ENCODE measurements at places on chromosomes 3 and 15. TPM values are rescaled to one million over a fixed set of nuclear protein-coding genes. Genes with fewer than 3 reads are reported as not detected.

LEO1 gene
- total RNA-seq: 71.5 TPM

LCTL gene
- total RNA-seq: not detected

VPS13C gene
- 10.9 TPM for total RNA-seq

TRIM42 gene
- not detected for total RNA-seq

ZNF80 gene
- not detected for total RNA-seq

CYP1A1 gene
- 1.8 TPM for total RNA-seq

ISL2 gene
- total RNA-seq: 4.3 TPM

LRRC49 gene
- 3.8 TPM for total RNA-seq

FNDC3B gene
- 30.3 TPM for total RNA-seq

HACL1 gene
- total RNA-seq: 28.6 TPM

C2CD4A gene
- 0.10 TPM for total RNA-seq

ARNT2 gene
- total RNA-seq: 16.5 TPM

GOLGA8T gene
- total RNA-seq: 1.7 TPM

FSIP1 gene
- 1.6 TPM for total RNA-seq

MASP1 gene
- 0.06 TPM for total RNA-seq

MST1R gene
- 7.5 TPM for total RNA-seq

SCAANT1 gene
- not detected for total RNA-seq

FMN1 gene
- total RNA-seq: 0.29 TPM

CLSTN2 gene
- 0.02 TPM for total RNA-seq

LYZL4 gene
- total RNA-seq: not detected

ARL14 gene
- total RNA-seq: 0.40 TPM

GABRR3 gene
- total RNA-seq: not detected

GOLGA8S gene
- 0.08 TPM for total RNA-seq

RASGRP1 gene
- total RNA-seq: 0.24 TPM

SPATA16 gene
- not detected for total RNA-seq

SNURF gene
- total RNA-seq: 10.8 TPM

KIF23 gene
- 79.7 TPM for total RNA-seq

CHL1 gene
- total RNA-seq: not detected

GPR62 gene
- total RNA-seq: not detected

RSRC1 gene
- 28.5 TPM for total RNA-seq

ENTPD3 gene
- 0.03 TPM for total RNA-seq

C3orf49 gene
- total RNA-seq: not detected

GRK7 gene
- total RNA-seq: not detected

SLC6A20 gene
- 0.01 TPM for total RNA-seq

PAK6 gene
- total RNA-seq: 0.17 TPM

CLDN11 gene
- total RNA-seq: 0.22 TPM

LRRC2 gene
- total RNA-seq: not detected

BAHD1 gene
- 11.7 TPM for total RNA-seq

ERC2 gene
- not detected for total RNA-seq

SEMA4B gene
- total RNA-seq: 53.5 TPM

ARGFX gene
- not detected for total RNA-seq

PRR20G gene
- total RNA-seq: 1.1 TPM

ITIH1 gene
- total RNA-seq: not detected

KCNMB3 gene
- total RNA-seq: 1.7 TPM

GASK1A gene
- not detected for total RNA-seq

FBXL22 gene
- total RNA-seq: 0.25 TPM

EIF4E3 gene
- 4.0 TPM for total RNA-seq

CD276 gene
- total RNA-seq: 76.1 TPM

AHSG gene
- 0.13 TPM for total RNA-seq

RTP1 gene
- not detected for total RNA-seq

MUSTN1 gene
- total RNA-seq: 0.32 TPM

ASB14 gene
- total RNA-seq: not detected

TRAT1 gene
- not detected for total RNA-seq

KLHL40 gene
- total RNA-seq: not detected

KBTBD13 gene
- total RNA-seq: not detected

ZNF35 gene
- total RNA-seq: 6.4 TPM
